HS-27A (cell line): ENCODE measurements at places on chromosomes 16 and 17.

DNA sequence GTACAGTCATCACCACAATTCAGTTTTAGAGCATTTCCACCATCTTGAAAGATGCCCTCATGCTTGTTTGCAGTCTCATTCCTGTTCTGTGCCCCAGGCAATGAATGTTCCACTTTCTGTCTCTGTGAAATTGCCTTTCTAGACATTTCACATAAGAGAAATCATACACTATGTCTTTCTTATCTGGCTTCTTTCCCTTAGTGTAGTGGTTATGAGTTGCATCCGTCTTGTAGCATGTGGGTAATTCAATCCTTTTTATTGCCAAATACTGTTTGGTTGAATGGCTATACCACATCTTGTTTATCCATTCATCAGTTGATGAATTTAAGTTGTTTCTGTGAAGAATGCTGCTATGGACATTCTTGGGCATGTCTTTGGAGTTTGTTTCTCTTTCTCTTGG is 132.5 kb upstream of the PLCG2 start:
- no peak for DNase-seq

- DNase-seq, result no peak
Observed at GRCh38 chr16:50247906-50248608, 18.3 kb upstream of the ADCY7 start.

DNA sequence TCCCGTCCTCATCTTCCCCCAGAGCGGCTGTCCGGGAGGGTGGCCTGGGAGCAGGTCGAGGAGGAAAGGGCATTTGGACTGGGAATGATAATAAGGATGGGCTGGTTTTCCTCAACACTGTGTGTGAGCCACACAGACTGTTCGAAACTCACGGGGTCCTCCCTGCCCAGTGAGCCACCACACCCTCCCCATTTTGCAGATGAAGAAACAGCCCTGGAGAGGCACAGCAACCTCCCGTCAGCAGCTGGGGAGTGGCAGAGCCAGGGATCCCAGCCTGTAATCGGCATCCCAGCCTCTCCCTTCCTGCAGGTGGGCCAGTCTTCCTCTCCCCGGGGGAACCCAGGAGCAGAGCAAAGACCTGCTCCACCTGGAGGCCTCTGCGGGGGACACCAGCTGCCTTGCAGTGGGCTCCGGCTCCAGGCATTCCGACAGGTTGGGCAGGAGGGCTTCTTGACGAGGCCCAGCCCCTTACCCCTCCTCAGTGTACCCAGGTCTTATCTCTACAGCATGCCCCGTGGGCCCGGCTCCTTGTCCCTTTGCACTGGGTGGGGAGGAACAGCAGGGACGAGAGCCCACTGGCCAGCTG is 23.8 kb downstream of the ENGASE start:
- no peak for DNase-seq

- no peak for DNase-seq
Observed at GRCh38 chr16:28534542-28535373, 4.0 kb downstream of the NUPR1 start.
